ENCODE measurements at places on chromosomes 3 and 15. TPM values are rescaled to one million over a fixed set of nuclear protein-coding genes. Genes with fewer than 3 reads are reported as not detected.

Gene HRH1
- not detected for polyA plus RNA-seq

Gene GRM2
- not detected for polyA plus RNA-seq

Gene C2CD4A
- polyA plus RNA-seq, result not detected

Gene BHLHE40
- 91.9 TPM for polyA plus RNA-seq

Gene GREM1
- polyA plus RNA-seq, result not detected

Gene CCR8
- 1.1 TPM for polyA plus RNA-seq

Gene ALDH1A2
- not detected for polyA plus RNA-seq

Gene SPATA16
- not detected for polyA plus RNA-seq

Gene GOLGA8G
- not detected for polyA plus RNA-seq

GRCh38 chr3:74613060-74613459 lies 1.4 kb downstream of the CNTN3 start:
- H3K36me3 ChIP-seq, result no peaks in the 10 kb centered on the region
- no peak overlapping the region for H3K4me3 ChIP-seq
- H3K27ac ChIP-seq, result no peak overlapping the region
- no peaks in the 10 kb centered on the region for H3K4me1 ChIP-seq

DNA sequence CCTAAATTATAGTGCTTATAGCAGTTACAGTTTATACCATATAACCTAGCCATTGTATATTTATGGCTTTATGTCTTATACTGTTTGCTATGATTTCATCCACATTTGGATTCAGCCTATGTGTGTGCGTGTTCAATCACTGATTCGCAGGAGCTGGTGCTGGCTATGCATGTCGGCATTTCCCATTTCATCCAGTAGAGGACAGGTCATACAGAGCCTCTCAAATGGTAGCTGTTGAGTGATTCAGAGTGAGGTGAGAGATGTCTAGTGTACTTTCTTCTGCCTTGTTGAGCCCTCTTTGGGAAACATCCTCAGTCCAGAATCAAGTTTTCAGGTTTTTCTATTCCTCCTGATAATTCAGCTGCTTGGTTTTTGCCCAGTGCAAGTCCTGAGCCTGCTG lies 76.1 kb downstream of the FRMD4B start:
- H3K4me1 ChIP-seq, result peaks cover 6% of the 10 kb centered on the region
- no peaks in the 10 kb centered on the region for H3K36me3 ChIP-seq
- H3K27me3 ChIP-seq, result no peaks in the 10 kb centered on the region

DNA sequence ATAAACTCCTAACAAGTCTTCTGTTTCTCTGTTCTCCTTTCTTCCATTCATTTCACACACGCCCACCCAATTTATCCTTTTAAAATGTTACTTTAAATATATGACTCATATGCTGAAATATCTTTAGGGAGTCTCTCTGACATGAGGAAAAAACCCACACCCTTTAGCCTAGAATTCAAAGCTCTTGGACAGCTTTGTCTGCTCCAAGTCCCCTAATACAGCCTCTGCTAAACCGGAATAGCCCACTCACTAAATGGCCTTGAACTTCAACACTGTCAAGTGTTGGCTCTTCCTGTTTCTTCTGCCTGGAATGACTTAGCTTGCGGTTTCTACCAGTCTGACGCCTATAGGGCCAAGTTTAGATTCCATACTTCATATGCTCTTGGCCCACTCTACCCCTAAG lies 3.3 kb upstream of the CD96 start:
- no peak overlapping the region for H3K27ac ChIP-seq
- H3K36me3 ChIP-seq, result no peaks in the 10 kb centered on the region
- DNase-seq, result no peak
- H3K4me3 ChIP-seq, result peak overlapping the region; percentile 89

- no peak overlapping the region for H3K4me3 ChIP-seq
- DNase-seq, result no peak
- H3K4me1 ChIP-seq, result no peaks in the 10 kb centered on the region
These were observed 10.9 kb upstream of the SEC61A1 start for GRCh38 chr3:128041344-128041743.

- H3K4me1 ChIP-seq, result no peaks in the 10 kb centered on the region
- peaks cover 4% of the 10 kb centered on the region for H3K27me3 ChIP-seq
- no peak for DNase-seq
- H3K36me3 ChIP-seq, result no peaks in the 10 kb centered on the region
- H3K4me3 ChIP-seq, result no peak overlapping the region
These were observed 59.9 kb upstream of the CORO2B start for GRCh38 chr15:68518785-68519430.

- DNase-seq, result no peak
- H3K36me3 ChIP-seq, result peaks cover 9% of the 10 kb centered on the region
- no peak overlapping the region for H3K27ac ChIP-seq
- no peak overlapping the region for H3K4me3 ChIP-seq
- H3K27me3 ChIP-seq, result no peaks in the 10 kb centered on the region
These were observed 30.7 kb downstream of the MAP2K5 start for GRCh38 chr15:67573194-67573593.

DNA sequence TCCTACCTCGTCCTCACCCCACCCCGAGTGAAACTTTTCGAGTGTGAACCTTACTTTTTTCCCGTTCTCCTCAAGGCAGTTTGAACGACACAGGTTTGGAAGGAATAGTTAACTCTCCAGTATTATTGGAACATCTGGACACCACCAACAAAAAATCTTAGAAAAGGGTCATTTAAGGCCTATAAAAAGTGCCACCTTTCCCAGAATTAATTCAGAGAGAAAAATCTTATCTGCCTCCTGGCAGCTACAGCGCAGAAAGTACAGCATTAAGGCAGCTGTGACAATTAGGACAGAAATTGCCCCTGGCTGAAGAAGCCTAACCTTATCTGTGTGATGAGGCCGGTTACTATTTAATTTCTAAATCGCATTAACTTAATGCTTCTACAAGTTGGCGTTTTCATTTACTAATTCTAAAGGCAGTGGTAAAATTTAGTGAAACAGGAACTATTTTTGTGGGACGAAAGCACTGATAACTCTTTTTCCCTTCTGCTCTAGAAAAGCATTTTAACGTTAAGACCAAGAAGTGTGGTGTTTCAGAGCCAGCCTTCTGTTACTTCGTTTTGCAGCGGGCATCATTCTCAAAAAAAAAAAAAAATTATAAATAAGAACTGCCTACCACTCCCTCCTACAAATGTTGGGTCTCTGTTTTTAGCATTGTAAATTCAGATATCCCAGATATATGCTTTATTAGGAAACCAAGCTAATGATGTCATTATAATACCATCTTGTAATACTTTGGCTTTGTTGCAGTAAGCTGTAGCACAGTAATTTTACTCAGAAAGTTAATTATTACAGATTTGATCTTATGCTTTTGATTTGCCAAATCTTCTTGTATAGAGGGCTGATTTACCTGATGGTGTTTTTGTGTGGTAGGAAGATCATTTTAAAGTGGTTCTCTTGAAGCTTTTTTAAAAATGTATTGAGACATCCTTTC lies 1.4 kb downstream of the ATP11B start:
- peaks cover 19% of the 10 kb centered on the region for H3K27me3 ChIP-seq
- H3K36me3 ChIP-seq, result no peaks in the 10 kb centered on the region
- peak; percentile 6 for DNase-seq
